ENCODE measurements at places on chromosomes 7 and 10.

- DNase-seq: no peak
Observed at GRCh38 chr7:23474829-23475575, 4.7 kb upstream of the IGF2BP3 start.

- no peak for DNase-seq
Observed at GRCh38 chr7:30788640-30789333, 17.6 kb downstream of the MINDY4 start.

DNA sequence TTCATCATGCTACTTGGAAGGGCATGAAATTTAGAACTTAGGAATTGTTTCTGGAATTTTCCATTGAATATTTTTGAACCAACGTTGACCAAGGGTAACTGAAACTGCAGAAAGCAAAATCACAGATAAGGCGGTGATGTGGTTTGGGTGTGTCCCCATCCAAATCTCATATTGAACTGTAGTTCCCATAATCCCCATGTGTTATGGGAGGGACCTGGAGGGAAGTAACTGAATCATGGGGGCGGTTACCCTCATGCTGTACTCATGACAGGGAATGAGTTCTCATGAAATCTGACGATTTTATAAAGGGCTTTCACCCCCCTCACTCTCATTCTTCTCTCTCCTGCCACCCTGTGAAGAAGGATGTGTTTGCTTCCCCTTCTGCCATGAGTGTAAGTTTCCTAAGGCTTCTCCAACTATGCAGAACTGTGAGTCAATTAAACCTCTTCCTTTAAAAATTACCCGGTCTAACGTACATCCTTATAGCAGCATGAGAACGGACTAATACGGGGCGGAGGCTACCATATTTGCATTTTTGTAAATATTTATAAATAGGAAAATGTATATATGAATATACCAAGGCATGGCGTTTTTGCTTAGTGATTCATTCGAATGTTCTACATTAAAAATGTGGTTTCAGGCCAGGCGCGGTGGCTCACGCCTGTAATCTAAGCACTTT lies 12.4 kb downstream of the NMT2 start:
- DNase-seq: no peak

DNA sequence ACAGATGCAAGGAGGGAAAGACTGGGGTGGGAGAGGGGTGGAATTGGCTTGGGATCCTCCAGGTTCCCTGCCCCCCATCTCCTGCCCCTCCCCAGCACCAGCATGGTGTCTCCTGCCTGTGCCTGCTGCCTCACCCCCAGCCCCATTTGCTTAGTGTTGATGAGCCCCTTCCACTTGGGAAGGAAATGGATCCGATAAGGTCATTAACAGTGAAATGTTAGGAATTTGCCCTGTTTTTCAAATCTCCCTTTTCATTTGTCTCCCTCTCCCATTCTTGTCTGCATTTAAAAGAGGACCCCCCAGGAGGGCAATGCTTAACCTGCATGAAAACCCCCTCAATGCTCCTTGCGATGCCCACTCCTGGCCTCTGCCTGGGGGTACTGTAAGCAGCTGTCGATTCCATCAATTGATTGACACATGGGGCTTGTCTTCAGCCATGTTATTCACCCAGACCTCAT lies 51.5 kb downstream of the HK1 start:
- DNase-seq: no peak

- DNase-seq: no peak
Observed at GRCh38 chr10:89646889-89647657, 2.0 kb upstream of the PANK1 start.

GRCh38 chr7:3494947-3495346 lies 193.9 kb downstream of the SDK1 start:
- DNase-seq: no peak

- no peak for DNase-seq
Observed at GRCh38 chr10:35643151-35644049, 1.3 kb upstream of the FZD8 start.

GRCh38 chr7:44393238-44394111 lies 68.1 kb upstream of the CAMK2B start:
- DNase-seq: no peak

GRCh38 chr7:6536262-6537260 lies 14.7 kb downstream of the GRID2IP start:
- no peak for DNase-seq

DNA sequence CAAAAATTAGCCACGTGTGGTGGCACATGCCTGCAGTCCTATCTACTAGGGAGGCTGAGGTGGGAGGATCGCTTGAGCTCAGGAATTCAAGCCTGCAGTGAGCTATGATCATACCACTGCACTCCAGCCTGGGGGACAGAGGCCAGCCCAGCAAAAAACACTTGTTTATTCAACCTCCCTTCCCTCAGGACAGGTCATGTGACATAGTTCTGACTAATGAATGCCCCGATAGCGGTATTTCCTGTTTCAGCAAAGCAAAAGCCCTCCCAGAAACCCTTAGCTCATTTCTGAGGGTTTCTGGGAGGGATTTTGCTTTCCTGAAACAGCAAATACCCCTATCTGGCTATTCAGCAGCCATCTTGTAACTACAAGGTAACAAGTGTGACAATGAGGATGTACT lies 157.1 kb downstream of the GATA3 start:
- DNase-seq: no peak

DNA sequence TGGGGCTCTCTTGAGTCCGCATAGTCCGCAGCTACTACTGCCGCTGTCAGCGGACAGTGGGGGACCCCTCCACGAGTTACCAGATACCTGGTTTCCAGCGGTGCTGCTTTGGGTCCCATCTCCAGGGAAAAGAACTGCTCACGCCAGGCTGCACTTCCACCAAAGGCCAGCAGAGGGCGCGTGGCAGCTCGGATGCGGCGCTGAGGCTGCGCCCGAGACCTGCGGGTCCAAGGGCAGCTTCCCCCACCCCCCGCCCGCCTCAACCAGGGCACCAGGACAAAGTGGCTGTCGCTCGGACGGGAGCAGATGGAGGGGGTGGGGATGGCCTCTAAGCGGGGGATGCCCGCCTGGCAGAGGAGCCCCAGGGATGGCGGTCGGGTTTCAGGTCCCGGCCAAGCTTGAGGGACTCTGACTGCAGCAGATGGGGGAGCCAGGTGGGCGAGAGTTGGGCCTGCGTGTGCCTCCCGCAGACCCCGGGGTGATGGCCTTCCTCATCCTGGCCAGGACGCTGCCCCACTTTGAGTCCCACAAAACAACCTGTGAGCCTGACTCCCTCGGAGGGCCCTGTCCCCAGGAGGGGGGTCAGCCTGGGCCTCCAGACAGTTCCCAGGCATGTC lies 23.8 kb upstream of the ZNF735 start:
- DNase-seq: no peak

DNA sequence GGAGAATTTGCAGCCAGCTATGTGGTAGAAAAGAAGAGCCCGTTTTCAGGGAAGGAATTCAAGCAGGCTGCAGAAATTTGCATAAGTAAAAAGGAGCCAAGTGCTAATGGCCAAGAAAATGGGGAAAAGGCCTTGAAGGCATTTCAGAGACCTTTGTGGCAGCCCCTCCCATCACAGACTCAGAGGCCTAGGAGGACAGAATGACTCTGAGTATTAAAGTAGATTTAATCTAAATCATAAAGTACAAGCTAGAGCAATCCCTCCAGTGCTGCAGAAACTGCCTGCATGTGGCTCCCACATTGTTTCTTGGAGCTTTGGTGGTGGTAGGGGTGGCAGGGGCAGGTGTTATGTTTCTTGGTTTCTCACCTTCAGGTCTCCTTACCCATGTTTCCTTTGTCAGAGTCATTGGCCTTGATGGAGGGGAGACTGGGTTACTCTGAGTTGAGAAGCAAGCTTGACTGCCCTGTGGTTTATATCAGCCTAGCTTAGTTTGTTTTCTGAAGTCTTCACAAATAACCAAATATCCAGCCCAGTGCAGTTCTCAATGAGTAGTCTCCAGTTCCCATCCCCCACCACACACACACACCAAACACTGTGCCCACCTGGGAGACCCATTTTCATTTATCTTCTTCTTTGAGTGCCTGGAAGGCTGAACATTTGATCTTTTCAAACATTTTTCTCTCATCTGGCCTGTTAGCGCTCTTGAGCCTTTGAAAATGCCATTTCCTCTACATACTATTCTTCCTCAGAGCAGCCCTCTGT lies 34.5 kb downstream of the ITPRIP start:
- no peak for DNase-seq

GRCh38 chr10:47029181-47030009 lies 118.2 kb downstream of the PTPN20 start:
- no peak for DNase-seq

DNA sequence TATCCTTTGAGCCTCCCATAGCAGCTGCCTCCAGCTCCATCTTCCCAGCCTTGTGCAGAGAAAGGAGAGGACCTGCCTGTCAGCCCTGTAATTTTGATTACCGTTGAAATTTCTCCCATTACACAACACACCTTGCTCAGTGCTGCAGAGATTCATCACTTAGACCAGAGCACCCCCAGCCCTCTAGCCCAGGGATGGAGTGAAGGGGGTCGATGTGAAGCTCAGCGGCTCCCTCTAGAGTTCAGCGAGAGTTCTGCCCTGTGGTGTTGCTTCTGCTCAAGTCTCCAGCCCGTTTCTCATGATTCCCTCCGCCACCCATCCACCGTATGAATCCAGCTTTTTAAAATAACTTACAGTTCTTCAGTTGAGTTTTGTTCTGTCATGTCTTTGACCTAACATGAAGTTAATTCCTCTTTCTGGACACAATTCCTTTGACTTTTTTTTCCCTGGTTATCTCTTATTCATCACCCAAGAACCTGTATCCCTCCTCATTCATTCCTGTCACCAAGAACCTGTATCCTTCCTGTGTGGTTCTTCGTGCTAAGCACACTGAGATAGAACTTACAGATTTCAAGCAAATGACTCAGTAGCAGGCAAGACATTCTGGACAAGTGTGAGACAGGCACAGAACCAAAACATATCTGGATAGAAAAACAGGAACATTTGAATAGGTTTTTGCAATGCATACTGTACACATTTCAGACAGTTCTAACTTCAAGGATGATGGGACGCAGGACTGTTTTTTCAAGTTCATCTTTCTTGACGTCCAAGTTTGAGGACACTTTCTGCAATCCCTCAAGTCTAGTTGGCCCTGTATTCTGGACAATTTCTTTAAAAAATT lies 35.0 kb upstream of the ZNF32 start:
- DNase-seq: no peak

- no peak for DNase-seq
Observed at GRCh38 chr10:15472008-15472407, 100.9 kb upstream of the FAM171A1 start.

DNA sequence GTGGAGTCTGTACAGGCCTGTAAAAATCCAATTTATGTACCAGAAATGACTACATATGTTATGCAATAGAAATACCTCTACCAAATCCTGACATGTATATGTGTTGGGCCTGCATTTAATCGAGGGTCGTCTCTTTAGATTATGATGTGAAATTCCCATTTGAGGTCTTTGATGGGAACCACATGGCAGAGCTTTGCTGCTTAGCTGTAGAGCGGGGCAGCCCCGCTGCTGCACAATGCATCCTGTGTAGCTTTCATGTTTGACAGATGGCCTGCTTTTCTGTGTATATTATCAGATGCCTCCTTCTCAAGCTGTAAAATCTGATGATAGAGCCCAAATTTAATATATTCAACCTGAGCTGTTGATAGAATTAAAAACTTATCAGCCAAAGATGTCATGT lies 65.8 kb downstream of the RAB18 start:
- DNase-seq: no peak

DNA sequence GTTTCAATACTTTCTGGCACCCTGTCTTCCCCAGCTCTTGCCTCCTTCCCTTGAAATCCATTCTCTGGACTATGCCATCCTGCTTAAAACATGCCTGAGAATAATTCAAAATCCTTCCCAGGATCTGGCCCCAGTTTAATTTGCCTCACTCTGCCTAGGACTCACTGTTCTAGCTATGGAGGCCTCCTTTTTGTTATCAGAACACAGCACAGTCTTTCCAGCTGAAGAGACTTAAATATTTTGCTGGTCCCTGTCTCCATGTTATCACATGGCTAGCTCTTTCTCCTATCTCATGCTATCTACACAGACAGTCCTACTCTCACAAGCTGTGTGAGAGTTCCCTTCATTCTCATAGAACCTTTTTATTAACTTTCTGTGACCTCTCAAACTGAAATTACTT lies 194.8 kb downstream of the RNLS start:
- no peak for DNase-seq

Measured in activated CD8-positive, alpha-beta memory T cell treated with anti-CD3 and anti-CD28 coated beads for 1 hour (primary cell).